ENCODE measurements at places on chromosomes 7 and 10.

- peak; percentile 14 for DNase-seq
Observed at GRCh38 chr10:110305767-110306451, 1.2 kb upstream of the SMNDC1 start.

GRCh38 chr7:45028920-45029344, 28.9 kb downstream of the CCM2 start:
- no peak for DNase-seq

GRCh38 chr7:2659556-2660358, 28.0 kb downstream of the TTYH3 start:
- DNase-seq = no peak

- DNase-seq = no peak
Observed at GRCh38 chr7:47507522-47507921, 74.4 kb downstream of the TNS3 start.

GRCh38 chr7:157612664-157613561, 276.1 kb downstream of the DNAJB6 start:
- DNase-seq = peak; percentile 35

DNA sequence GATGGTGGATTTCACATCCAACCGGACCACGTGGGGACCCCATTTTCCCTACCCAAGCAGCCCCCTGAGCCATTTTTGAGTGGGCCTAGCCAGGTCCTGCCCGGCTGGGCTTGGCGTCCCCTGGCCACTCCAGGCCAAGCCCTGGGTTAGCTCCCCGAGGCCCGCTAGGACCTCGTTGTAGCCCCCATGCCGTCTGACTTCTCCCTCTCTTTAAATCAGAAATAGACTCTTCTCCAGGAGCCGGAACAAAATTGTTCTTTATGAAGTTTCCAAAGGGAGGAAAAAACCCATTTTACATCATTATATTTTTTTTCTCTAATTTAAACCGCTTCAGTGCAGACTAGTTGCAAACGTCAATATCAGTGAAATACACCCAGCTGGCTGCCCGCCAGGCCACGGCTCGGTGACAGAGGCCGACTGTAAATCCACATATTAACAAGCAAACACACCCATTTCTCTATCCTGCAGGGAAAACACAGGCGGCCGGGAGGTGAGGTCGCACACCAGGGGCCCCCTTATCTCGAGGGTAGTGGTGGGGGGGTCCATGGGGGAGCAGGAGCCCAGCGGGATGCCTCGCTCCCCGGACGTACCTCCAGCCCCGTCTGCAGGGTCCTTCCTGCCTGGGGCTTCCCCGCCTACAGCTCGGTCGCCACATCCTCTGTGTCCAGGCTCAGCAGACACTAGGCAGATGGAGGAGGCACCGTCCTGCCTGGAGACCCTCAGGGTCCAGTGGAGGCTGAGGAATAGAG, 72.7 kb downstream of the ELFN1 start:
- DNase-seq = no peak

- no peak for DNase-seq
Observed at GRCh38 chr10:8037941-8038894, 16.3 kb upstream of the GATA3 start.

DNA sequence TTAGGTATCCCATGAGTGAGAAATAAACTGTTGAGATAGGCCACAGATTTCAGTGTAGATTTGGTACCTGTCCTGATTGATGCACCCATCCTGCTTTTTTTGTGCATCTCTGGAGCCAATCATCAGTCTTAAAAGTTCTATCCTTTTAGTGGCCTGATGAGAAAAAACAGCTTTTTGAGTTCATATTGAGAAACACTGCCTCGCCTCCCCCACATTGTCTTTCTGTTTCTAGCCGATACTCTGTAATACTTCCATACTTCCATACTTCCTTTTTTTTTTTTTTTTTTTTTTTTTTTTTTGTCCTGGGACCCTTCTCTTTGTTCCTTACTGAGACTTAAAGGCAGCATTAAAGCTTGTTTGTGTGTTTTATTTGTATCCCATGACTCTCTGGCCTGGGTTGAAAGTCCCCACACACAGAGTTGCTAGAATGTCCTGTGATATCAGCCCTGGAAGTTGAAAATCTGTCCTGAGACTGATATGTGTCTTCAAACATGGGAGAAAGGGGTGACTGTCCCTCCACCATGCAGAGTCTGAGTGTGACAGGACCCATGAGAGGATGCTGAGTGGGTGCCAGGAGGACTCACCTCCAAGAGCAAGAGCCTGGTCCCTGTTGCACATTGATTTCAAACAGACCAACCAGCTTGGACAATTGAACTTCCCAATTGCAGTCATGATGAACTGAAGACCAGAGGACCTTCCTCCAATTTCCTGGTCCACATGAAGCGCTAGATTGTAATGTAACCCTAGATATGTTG, 5.7 kb downstream of the ZNF22 start:
- DNase-seq = no peak

DNA sequence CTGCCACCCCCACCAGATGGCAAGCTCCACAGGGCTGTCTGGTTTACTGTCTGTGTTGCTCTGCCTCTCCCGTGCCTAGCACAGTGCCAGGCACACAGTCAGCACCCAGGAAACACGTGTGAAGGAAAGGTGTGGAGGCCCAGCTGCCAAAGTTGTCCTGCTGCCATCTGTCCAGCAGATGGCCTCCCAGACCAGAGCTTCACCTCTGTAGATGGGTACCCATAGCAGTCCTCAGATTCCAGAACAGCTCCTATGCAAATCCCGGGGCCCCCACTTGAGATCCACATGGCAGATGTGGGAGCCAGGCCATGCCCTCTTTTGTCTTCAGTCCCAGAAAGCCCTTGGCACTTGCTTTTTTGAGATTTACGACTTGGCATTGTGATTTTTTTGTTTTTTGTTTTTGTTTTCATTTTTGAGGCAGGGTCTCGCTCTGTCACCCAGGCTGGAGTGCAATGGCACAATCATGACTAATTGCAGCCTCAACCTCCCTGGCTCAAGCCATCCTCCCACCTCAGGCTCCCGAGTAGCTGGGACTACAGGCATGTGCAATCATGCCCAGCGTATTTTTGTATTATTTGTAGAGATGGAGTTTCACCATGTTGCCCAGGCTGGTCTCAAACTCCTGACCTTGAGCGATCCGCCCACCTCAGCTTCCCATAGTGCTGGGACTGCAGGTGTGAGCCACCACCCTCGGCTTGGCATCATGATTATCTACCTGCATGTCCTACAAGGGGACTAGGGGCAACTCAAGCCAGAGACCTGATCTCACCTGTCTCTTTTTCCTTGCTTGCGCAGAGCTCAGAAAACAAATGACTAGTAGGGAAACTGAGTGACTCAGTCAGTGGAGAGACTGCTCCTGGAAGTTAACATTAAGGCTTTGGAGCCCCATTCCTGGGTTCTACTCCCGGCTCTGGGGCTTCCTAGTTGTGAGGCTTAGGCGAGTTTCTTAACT, 16.9 kb upstream of the PALD1 start:
- DNase-seq = peak; percentile 30

DNA sequence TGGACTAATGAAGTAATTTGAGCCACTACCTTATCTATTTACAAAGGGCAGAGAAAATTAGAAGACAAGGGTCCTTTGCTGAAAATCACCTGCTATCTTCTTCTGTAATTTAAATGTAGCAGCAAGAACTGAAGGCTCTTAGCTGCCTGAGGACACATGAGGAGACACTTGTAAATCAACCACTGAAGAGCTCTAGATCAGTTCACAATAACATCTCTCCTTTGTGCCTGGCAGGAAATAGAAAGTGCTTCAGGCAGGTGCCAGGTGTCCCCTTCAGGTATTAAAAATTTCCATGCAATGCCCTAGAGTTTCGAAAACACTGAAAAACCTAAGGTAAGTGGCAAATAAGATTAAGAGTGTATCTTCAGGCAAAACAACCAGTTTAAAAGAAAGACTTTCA, 474.6 kb downstream of the GRM8 start:
- DNase-seq = no peak

DNA sequence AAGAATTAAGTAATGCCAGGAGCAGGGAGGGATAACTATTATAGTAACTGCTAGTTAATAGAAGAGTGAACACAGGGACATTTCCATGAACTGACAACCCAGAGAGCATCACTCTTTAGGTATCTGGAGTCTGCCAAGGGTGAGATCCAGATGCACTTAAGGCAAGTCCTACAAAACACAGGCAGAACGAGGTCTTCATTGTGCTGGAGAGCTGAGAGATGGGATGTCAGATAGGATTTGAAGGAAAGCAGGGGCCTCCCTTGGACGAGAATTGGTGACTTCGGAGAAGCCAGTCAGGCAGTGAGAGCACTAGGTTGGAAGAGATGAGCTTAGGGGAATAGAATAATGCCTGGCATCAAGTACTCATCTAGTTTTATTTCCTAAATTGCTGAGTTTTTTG, 684.5 kb downstream of the GATA3 start:
- no peak for DNase-seq

GRCh38 chr7:27587429-27587828, 75.3 kb downstream of the HIBADH start:
- no peak for DNase-seq
